ENCODE measurements at places on chromosomes 4 and X. TPM values are rescaled to one million over a fixed set of nuclear protein-coding genes. Genes with fewer than 3 reads are reported as not detected.

DNA sequence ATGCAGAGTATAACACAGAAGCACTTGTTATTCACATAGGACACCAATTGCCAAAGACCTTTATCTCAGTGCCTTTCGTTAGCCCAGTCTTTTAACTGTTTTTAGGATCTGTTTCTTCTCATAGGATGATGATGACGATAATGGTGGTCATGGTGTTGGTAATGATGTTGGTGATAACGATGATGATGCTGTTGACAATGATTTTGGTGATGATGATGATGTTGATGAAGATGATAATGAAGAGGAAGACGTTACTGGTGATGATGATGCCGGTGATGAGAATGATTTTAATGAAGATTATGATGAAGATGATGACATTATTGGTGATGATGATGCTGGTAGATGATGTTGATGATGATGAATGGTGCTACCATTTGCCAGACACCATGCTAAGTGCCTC is 29.8 kb downstream of the LDB2 start:
- no peaks in the 10 kb centered on the region for H3K4me1 ChIP-seq
- H3K36me3 ChIP-seq, result no peaks in the 10 kb centered on the region
- no peaks in the 10 kb centered on the region for H3K27me3 ChIP-seq
- no peak overlapping the region for H3K4me3 ChIP-seq
- no peak for DNase-seq
- no peak overlapping the region for H3K27ac ChIP-seq

Gene CRMP1
- total RNA-seq, result 0.44 TPM

Gene SMR3A
- not detected for total RNA-seq

Gene YTHDC1
- 142 TPM for total RNA-seq

- no peaks in the 10 kb centered on the region for H3K36me3 ChIP-seq
- DNase-seq, result no peak
- H3K27ac ChIP-seq, result no peak overlapping the region
- H3K4me3 ChIP-seq, result no peak overlapping the region
- H3K4me1 ChIP-seq, result no peaks in the 10 kb centered on the region
Observed at GRCh38 chrX:1725472-1725871, 110.6 kb downstream of the ASMT start.

- no peak overlapping the region for H3K27ac ChIP-seq
- no peaks in the 10 kb centered on the region for H3K27me3 ChIP-seq
- no peak overlapping the region for H3K4me3 ChIP-seq
- DNase-seq, result no peak
- no peaks in the 10 kb centered on the region for H3K4me1 ChIP-seq
- H3K36me3 ChIP-seq, result no peaks in the 10 kb centered on the region
Observed at GRCh38 chr4:159429693-159430035, 326.8 kb downstream of the RAPGEF2 start.

- DNase-seq, result no peak
- no peaks in the 10 kb centered on the region for H3K27me3 ChIP-seq
- H3K4me3 ChIP-seq, result no peak overlapping the region
Observed at GRCh38 chr4:70337886-70338420, 3.2 kb downstream of the CABS1 start.

DNA sequence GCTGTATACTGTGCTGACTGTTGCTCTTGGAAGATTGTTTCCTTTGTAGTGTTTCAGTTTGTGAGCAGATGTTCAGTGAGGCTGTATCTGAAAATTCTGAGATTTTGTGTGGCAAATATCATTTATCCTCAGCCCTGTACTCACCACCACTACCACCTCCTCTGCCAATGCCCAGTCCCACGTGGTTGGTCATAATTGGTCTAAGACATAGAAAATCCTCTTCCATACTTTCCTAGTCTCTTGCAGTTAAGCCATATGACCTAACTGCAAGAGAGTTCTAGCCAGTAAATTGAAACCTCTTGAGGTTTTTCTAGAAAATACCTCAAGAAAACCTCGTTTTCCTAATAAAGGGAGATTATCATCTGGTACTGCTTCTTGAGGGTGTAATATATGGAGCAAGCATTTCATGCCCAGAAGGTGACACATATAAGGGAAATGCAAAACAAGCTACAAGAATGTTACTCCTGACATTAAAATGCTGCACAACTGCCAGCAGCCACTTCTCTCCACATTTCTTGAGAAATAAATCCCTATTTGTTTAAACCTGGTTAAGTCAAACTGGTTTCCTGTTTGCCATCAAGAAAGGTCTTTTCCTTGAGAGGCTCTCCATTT is 32.8 kb downstream of the ABCE1 start:
- no peaks in the 10 kb centered on the region for H3K4me1 ChIP-seq
- DNase-seq, result no peak
- no peaks in the 10 kb centered on the region for H3K36me3 ChIP-seq
- no peak overlapping the region for H3K27ac ChIP-seq
- H3K4me3 ChIP-seq, result no peak overlapping the region

DNA sequence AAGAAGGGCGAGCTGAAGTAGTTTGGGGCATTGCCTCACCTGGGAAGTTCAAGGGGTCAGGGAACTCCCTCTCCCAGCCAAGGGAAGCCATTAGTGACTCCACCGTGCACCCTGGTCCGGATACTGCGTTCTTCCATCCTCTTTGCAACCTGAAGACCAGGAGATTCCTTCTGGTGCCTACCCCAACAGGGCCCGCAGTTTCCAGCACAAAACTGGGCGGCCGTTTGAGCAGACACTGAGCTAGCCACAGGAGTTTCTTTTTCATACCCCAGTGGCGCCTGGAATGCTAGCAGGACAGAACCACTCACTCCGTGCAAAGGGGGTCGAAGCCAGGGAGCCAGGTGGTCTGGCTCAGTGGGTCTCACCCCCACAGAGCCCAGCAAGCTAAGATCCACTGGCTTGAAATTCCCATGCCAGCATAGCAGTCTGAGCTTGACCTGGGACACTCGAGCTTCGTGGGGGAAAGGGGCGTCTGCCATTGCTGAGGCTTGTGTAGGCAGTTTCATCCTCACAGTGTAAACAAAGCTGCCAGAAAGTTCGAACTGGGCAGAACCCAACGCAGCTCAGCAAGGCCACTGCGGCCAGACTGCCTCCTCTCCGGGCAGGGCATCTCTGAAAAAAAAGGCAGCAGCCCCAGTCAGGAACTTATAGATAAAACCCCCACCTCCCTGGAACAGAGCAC is 1039.4 kb upstream of the IGFBP7 start:
- DNase-seq, result no peak
- no peak overlapping the region for H3K4me3 ChIP-seq
- H3K27ac ChIP-seq, result no peak overlapping the region
- H3K4me1 ChIP-seq, result no peaks in the 10 kb centered on the region

Gene HEPH
- 13.9 TPM for total RNA-seq

DNA sequence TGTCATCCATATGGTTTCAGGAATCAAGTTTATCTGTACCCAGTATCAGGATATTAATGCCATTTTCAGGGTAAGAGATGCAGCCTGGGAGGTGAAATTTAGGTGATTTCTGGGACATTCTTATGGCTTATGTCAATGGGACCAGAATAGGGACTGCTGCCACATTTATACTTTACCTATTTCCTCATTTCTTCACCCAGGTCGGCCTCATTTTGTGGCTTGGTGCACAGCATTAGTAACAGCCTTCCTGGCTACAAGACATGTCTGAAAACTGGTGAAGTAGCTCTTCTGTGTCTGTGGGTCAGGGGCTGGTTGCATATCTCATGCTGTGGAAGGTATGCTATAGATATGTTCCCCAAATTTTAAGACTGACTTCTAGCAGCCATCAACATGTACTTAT is 284.8 kb downstream of the AFF2 start:
- peaks cover 7% of the 10 kb centered on the region for H3K27me3 ChIP-seq
- no peak overlapping the region for H3K27ac ChIP-seq
- no peaks in the 10 kb centered on the region for H3K4me1 ChIP-seq
- H3K4me3 ChIP-seq, result no peak overlapping the region
- no peak for DNase-seq

GRCh38 chrX:111376897-111377578 is 35.0 kb downstream of the DCX start:
- DNase-seq, result no peak
- no peak overlapping the region for H3K27ac ChIP-seq
- H3K4me1 ChIP-seq, result no peaks in the 10 kb centered on the region
- H3K4me3 ChIP-seq, result no peak overlapping the region
- H3K36me3 ChIP-seq, result no peaks in the 10 kb centered on the region
- peaks cover 35% of the 10 kb centered on the region for H3K27me3 ChIP-seq

DNA sequence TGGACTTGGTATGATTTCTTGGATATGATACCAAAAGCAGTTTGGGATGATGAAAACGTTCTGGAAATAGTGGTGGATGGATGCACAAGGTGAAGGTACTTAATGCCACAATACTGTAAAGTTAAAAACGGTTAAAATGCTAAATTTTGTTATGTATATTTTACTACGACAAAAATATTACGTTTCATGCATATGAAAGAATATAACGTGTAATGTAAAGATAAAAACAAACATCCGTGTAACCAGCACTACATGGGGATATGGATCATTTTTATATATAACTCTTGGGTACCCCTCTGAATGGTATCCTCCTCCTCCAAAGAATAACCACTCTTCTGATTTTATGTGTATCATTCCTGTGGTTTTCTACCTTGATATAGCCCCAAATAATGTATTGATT is 862 bp upstream of the CENPU start:
- peak overlapping the region; percentile 69 for H3K27ac ChIP-seq
- no peaks in the 10 kb centered on the region for H3K4me1 ChIP-seq
- H3K27me3 ChIP-seq, result no peaks in the 10 kb centered on the region
- no peaks in the 10 kb centered on the region for H3K36me3 ChIP-seq
- H3K4me3 ChIP-seq, result no peak overlapping the region

Gene SSX4
- total RNA-seq, result not detected

Gene S100P
- 0.98 TPM for total RNA-seq

Gene ADAM29
- total RNA-seq, result 0.29 TPM

- no peak overlapping the region for H3K4me3 ChIP-seq
- peaks cover 10% of the 10 kb centered on the region for H3K27me3 ChIP-seq
- H3K27ac ChIP-seq, result no peak overlapping the region
Observed at GRCh38 chrX:2954541-2954940, 25.4 kb upstream of the ARSD start.

- H3K27ac ChIP-seq, result no peak overlapping the region
- DNase-seq, result no peak
- H3K36me3 ChIP-seq, result no peaks in the 10 kb centered on the region
- no peak overlapping the region for H3K4me3 ChIP-seq
- peaks cover 3% of the 10 kb centered on the region for H3K4me1 ChIP-seq
Observed at GRCh38 chr4:98890702-98891455, 38.1 kb downstream of the EIF4E start.

DNA sequence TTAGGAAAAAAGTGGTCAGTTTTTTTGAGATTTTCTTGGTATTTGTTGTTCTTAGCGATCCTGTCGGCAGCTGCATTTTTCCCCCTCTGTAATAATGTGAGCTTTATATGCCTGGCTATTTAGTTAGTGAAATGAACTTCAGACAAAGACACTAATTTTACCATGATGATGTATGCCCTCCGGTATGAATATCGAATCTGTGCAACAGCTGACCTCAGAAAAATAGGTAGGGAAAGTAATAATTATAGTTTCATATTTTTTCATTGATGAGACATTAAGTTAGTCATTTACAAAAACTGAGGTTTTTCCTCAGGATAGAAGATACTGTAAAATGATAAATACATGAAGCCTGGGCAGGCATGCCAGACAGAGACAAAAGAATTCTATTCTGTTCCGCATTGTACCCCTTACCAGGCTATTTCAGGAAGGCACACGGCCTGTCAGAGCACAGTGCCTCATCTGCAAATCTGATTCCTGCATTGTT is 155.8 kb downstream of the SHROOM3 start:
- no peaks in the 10 kb centered on the region for H3K27me3 ChIP-seq
- H3K27ac ChIP-seq, result peak overlapping the region; percentile 80
- DNase-seq, result no peak
- H3K4me1 ChIP-seq, result no peaks in the 10 kb centered on the region

GRCh38 chrX:146056511-146057081 is 239.0 kb downstream of the SLITRK2 start:
- no peaks in the 10 kb centered on the region for H3K4me1 ChIP-seq
- H3K4me3 ChIP-seq, result no peak overlapping the region
- H3K36me3 ChIP-seq, result no peaks in the 10 kb centered on the region

DNA sequence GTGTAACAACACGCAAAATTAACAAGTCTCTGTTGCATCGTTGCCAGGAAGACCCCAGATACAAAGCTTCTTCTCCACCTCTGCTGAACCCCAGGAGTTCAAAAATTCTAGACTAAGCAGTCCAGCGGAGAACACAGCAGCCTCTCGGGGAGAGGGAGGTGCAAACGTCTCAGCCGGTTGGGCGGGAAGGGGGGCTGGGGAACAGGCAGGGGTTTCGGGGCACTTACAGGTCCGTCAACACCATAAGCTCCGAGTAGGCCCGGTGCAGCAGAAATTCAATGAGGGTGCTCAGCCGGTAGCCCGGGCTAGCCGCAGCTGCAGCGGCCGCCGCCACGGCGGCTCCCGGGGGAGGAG is 394 bp downstream of the MED14 start:
- no peaks in the 10 kb centered on the region for H3K36me3 ChIP-seq
- peak overlapping the region; percentile 97 for H3K4me3 ChIP-seq
- no peaks in the 10 kb centered on the region for H3K27me3 ChIP-seq
- peaks cover 6% of the 10 kb centered on the region for H3K4me1 ChIP-seq

DNA sequence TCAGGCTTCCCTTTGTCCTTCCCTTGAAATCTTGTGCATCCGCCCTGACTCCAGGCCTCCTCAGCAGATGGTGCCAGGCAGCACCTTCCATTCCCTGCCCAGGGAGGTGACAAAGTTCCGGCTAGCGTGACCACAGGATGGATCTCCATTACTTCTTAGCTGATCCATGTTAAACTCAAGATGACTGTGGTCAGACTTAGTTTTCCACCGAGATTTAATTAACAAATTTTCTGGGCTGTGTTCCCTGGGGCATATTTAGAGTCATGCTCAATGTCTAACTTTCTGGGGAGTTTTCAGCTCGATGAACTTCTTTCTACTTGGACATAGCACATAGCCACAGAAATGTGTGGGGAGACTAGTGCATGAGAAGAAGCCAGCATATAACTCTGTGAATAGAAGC is 215.1 kb upstream of the SFRP2 start:
- H3K4me3 ChIP-seq, result no peak overlapping the region
- peak overlapping the region; percentile 94 for H3K27ac ChIP-seq
- H3K27me3 ChIP-seq, result no peaks in the 10 kb centered on the region
- H3K36me3 ChIP-seq, result no peaks in the 10 kb centered on the region
- H3K4me1 ChIP-seq, result no peaks in the 10 kb centered on the region
- DNase-seq, result no peak

Gene TRIM75
- total RNA-seq, result not detected

DNA sequence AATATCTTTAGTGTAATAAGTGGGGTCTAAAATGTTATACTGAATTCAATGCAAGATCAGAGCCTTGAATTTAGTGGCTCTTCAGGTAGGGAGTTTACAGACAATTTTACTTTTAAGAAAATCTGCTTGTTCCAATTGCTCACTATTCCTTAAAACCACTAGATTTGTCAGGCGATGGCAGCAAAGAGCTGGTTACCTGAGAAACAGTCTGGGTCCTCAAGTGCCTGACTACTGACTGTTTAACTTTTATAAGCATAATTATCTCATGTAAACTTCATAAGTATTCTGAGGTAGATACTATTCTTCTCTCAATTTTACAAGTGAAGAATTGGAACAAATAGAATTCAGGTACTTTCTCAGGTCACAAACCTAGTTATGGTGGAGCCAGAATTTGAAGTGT is 84.3 kb downstream of the RRAGB start:
- no peaks in the 10 kb centered on the region for H3K36me3 ChIP-seq
- H3K27ac ChIP-seq, result no peak overlapping the region
- H3K27me3 ChIP-seq, result peaks cover 3% of the 10 kb centered on the region

Gene GPR173
- total RNA-seq, result 0.96 TPM

GRCh38 chr4:42954963-42955669 is 62.6 kb downstream of the GRXCR1 start:
- H3K27me3 ChIP-seq, result no peaks in the 10 kb centered on the region
- no peaks in the 10 kb centered on the region for H3K36me3 ChIP-seq
- no peak for DNase-seq
- H3K4me1 ChIP-seq, result no peaks in the 10 kb centered on the region
- no peak overlapping the region for H3K4me3 ChIP-seq

All from breast epithelium (tissue), 4 donors.